Activated CD4-positive, alpha-beta memory T cell treated with anti-CD3 and anti-CD28 coated beads for 36 hours (primary cell): ENCODE measurements at places on chromosomes 5 and 9.

GRCh38 chr5:9947225-9947714 lies 302.4 kb downstream of the ATPSCKMT start:
- DNase-seq, result no peak

DNA sequence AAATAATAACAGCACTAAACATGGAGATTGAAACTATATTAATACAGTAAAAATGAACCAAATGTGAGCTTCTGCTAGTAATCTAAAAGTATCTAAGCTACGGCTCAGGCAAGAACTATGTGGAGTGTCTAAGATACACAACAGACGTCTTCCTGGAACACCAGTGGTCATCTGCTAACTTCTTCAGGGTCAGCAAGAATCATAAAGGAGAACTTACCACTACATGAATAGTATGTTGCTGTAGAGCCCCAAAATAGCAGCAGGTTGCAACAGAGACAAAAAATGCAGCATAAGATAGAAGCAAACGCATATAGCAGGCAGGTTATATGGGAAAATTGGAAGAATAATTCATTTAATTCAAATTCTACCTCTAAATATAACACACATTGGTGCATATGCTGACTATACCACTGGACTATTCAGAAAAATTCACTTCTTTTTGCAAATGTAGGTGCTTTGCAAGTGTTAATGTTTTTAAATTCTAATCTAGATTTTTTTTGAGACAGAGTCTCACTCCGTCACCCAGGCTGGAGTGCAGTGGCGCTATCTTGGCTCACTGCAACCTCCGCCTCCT lies 27.1 kb downstream of the DCTN4 start:
- DNase-seq, result no peak

GRCh38 chr9:132947756-132948155 lies 3.3 kb upstream of the TSC1 start:
- DNase-seq, result no peak

- DNase-seq, result no peak
Measured at GRCh38 chr5:6598351-6598900, 34.4 kb downstream of the NSUN2 start.

- DNase-seq, result no peak
Measured at GRCh38 chr5:179292681-179293635, 52.3 kb downstream of the ADAMTS2 start.

DNA sequence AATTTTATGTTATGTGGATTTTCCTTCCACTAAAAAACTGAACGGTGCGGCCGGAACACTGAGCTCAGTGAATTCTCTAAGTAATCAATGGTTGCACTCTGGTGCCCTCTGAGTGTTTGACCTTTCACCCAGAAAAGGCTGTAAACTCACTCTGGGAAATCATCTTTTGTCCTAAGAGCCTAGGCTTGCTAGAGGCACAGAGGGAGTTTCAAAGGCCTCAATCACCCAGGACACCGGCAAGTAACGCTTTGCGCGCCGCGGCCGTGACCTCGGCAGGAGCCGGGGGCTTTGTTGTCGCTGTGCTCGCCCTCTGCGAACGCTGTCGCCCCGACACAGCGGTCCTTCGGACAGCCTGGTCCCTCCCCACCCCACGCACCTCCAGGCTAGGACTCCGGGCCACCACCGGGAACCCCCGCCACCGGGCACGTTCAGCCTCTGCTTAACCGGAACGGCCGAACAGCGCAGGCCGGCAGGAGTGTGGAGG lies 703 bp downstream of the ISCA1 start:
- DNase-seq, result no peak

DNA sequence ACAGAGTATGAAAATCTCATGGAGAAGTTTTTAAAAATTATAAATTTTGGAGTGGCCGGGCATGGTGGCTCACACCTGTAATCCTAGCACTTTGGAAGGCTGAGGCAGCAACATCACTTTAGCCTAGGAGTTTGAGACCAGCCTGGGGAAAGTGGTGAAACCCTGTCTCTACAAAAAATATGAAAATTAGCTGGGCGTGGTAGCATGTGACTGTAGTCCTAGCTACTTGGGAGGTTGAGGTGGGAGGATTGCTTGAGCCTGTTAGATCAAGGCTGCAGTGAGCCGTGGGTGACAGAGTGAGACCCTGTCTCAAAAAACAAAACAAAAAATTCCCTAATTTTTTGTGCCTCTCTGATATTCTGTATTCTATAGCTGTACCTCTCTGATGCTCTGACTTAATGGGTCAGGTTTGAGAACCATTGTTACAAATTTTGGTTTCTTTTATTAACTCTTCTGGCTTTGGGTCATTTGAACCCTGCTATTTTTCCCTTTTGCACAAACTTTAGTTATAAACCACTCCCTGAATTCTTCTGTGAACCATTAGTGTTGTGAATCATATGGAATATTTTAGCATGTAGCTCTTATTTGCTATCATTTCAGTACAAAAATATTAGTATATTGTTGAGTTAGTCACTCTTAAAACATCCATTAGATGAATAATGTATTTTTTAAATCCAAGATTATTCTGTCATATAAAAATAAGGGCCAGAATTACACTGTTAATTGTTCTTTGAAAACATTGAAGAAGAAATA lies 51.0 kb downstream of the FER start:
- no peak for DNase-seq

DNA sequence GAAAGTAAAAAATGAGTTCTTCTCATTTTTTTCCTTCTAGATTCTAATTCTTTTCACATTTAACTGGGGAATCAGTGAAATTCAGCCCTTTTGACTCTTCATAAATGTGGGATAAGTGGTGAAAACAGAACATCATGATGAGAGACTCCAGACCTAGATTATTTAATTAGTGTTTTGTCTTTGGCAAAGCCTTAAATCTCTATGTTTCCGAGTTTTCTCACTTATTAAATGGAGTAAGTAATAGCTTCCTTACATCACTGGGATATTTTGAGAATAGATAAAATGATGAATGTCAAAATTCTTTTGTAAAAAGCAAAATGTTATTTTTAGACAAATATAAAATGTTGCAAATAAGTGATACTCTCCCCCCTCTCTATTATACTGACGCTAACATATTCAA lies 468.6 kb upstream of the ARRDC3 start:
- no peak for DNase-seq

- DNase-seq, result no peak
Measured at GRCh38 chr5:124104821-124105220, 592.8 kb downstream of the CSNK1G3 start.

DNA sequence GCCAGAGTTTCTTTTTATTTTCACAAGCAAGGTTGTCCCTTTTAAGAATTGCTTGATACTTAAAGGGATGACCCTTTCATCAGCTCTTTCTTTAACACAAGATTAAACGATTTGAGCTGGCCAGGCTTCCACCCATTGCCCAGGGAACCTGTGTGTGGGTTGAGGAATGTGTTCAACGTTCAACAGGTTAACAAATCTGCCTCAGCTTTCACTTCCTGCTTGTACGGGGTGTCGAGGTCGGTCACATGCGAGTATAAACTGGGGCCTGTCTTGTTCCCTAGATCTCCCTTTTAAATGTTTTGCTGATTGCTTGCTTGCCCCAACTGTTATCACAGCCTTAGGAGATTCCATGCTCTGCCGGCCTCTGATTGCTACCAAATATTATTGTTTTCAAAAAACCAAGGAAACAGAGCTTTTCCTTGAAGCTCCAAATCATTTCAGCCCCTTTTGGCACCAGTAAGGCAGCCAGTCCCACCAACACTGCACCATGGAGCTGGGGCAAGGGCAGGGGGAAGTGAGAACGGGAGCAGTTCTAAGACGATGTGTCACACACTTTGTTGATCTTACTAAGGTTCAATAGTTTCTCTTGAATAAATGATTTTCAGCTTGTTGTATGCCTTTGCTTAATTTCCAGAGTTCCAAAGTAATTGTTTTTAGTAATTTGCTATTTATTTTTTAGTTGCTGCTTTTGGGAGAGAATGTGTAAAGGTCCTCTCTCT lies 10.7 kb upstream of the CLK4 start:
- no peak for DNase-seq

DNA sequence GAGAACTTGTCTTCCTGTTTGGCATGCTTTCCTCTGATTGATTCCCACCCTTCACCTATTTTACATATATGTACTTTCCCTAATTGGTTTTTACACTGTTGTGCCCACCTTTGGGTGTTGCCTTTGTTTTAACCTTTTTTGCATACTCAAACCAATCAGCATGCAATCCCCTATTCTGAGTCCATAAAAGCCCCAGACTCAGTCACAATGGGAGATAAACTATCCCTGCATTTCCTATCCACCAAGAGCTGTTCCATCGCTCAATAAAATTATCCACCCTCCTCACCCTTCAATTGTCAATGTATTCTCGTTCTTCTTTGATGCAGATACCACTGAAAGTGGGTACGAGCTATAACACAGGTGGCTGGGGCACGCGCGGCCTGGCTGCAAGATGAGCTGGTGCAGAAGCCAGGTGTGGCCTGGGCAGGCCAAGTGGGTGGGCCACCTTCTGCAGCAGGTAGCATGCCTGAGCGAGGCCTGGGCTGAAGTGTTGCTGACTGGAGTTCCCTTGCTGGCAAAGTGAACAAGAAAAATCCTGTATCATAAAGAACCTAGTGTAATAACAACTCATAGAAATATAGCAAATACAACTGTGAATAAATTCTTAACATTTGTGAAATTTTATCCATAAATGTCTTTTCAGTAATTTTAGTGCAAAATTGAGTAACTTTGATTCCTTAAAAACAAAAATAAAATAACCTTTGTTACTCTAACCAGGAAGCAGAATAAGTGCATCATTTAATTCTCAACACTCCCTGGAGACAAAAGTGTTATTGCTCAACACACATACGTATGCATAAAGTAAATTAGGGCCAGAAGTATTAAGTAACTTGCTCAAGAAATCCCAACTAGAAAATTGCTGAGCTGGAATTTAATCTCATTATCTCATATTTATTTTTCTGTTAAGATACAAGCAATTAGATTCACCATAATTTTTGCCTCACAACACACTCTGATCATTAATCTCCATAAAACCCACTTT lies 685.3 kb upstream of the EDIL3 start:
- DNase-seq, result no peak

DNA sequence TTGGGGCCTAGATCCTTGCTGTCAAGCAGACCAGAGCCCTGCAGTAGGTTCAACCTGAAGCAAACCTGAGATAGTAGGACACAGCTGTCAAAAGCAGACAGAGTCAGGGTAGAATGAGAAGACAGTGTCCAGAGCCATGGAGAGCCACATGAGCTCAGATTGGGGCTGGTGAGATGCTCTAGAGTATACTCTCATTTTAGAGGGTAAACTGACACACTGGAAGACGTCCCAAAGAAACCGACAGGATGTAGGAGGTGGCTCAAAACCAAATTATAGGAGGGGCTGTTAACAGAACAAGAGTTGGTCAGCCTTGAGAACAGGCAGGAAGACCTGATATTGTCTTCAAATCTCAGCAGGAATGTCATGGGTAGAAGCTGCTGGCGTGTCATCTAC lies 11.5 kb downstream of the CCDC69 start:
- no peak for DNase-seq

- no peak for DNase-seq
Measured at GRCh38 chr5:163950248-163950647, 444.8 kb downstream of the MAT2B start.

GRCh38 chr5:66876266-66876807 lies 280.1 kb downstream of the MAST4 start:
- no peak for DNase-seq

DNA sequence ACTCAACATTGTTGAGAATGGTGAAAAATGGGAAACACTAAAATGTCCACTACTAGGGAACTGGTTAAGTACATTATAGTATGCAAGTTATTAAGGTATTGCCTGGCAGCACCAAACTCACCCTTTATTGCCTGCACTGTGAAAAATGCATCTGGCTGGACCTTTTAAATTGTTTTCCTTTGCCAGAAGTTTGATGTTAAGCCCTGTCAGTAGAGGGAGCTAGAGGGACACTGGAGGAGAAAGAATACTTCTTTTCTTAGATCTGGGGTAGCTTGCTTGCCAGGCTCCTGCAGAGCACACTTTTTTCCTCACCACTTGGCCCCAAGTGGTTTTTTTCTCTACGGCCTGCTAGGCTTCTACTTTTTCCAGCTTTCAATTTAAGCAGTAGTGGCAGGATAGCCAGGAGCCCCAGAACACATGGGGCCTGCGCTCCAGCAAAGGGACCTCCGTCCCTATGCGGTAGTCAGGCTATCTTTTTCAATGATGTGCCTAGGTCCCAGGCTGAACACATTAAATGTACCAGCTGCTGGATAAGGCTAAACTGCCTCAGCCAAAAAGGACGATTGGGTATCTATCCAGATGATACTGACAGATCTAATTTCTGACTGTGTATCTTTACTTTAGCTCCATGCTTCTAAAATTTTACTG lies 8.0 kb upstream of the HABP4 start:
- DNase-seq, result no peak

- no peak for DNase-seq
Measured at GRCh38 chr5:149162401-149163084, 21.2 kb downstream of the ABLIM3 start.

DNA sequence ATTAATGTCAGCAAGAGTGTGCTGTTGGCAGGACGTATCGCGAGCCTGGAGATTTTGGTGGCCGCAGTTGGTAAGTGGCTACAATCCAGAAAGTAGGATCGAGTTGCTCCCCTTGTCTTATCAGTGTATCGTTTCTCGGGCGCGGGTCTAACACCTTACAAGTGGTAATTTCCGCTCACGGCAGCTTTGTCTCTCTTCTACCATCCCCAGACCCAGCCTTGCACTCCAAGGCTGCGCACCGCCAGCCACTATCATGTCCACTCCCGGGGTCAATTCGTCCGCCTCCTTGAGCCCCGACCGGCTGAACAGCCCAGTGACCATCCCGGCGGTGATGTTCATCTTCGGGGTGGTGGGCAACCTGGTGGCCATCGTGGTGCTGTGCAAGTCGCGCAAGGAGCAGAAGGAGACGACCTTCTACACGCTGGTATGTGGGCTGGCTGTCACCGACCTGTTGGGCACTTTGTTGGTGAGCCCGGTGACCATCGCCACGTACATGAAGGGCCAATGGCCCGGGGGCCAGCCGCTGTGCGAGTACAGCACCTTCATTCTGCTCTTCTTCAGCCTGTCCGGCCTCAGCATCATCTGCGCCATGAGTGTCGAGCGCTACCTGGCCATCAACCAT lies 1.1 kb downstream of the PTGER4 start:
- DNase-seq, result peak; percentile 64

DNA sequence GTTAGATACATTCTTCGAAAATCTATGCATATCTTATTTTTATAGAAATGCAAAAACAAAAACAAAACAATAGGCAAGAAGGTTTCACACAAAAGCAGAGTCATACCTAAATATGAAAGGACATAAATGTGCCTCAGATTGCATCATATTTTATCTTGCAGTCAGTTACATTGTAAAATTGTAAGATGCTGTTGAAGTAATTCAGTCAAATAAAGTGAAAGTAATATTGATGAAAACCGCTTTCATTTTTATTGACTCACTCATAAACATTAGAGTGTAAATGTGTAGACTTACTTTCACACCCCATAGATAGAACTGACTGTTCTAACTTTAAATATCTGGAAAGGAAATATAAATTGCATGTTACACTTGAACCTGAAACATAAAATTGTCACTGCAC lies 931.5 kb upstream of the NUDT12 start:
- DNase-seq, result no peak

GRCh38 chr5:119578937-119579336 lies 50.4 kb upstream of the FAM170A start:
- DNase-seq, result no peak

DNA sequence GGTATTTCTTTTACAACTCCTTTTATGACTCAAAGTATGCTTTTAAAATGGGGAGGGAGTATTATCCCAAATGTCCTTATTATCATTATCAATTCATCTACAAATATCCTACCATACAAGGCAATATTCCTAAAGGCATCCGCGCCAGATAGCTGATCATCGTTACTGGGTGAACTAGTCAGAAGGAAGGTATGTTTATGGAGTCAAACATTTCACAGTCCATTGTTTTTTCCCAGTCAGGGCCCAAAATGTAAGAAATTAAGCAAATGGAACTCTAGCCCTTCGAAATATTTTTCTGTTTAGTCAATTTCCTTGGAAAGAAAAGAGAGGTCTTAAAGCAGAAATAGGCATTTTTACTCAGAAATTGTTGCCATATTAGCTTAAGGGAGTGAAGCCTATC lies 188.5 kb upstream of the CCNG1 start:
- DNase-seq, result no peak
